ENCODE measurements at places on chromosomes 2 and 18.
A peak's percentile ranks its signal among the peaks of the same experiment; 100 is the strongest.

- no peak for DNase-seq
These were observed 102.3 kb upstream of the ALPP start for GRCh38 chr2:232276084-232276732.

DNA sequence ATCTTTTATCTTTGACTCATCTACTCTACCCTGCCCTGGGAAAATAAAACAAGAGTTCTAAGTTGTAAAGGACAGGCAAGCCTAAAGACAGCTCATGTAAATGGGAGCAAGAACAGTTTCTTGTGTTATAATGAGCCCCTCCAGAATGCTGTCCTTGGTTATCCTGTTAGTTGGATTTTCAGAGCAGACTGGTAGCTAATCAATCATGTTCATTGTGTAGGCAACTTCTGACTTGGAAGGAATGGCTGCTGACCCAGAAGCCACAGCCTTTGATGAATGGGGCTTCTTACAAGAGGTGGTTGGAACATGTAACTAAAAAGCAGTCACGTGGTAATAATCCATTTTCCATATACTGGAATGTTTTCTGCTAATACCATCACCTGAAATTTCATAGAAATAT, 254.2 kb downstream of the AGPS start:
- DNase-seq, result no peak

GRCh38 chr2:24863641-24864040, 56.4 kb downstream of the ADCY3 start:
- DNase-seq, result no peak

DNA sequence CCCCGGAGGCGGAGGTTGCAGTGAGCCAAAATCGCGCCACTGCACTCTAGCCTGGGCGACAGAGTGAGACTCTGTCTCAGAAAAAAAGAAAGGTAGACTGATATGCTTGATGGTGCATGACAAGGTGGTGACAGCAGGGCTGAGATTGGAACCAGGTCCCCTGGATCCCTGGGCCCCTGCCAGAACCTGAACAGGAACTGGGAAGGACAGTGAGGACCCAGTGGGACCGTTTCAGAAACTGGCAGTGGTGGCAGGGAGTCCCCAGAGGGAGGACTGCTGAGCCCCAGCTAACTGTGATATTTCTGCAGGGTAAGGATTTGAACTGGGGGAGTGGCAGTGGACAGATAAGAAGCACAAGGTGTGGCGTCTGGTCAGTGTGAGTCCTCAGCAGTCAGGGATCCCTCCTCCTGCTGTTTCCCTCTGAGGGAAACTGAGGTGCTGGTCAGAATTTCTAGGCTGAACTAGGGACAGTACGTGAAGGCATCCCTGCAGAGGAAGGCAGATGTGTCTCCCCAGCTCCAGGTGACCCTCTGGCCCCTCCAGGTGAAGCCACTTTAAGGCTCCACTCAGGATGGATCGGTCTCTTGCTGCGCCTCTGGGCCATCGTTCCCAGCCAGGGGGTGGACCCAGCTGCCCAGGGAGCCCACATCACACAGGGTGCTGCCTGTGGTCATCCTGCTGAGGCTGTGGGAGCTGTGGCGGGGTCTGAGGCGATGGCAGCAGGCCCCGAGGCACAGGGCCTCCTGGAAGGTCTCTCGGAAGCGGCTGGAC, 5.6 kb downstream of the NMUR1 start:
- DNase-seq, result no peak

DNA sequence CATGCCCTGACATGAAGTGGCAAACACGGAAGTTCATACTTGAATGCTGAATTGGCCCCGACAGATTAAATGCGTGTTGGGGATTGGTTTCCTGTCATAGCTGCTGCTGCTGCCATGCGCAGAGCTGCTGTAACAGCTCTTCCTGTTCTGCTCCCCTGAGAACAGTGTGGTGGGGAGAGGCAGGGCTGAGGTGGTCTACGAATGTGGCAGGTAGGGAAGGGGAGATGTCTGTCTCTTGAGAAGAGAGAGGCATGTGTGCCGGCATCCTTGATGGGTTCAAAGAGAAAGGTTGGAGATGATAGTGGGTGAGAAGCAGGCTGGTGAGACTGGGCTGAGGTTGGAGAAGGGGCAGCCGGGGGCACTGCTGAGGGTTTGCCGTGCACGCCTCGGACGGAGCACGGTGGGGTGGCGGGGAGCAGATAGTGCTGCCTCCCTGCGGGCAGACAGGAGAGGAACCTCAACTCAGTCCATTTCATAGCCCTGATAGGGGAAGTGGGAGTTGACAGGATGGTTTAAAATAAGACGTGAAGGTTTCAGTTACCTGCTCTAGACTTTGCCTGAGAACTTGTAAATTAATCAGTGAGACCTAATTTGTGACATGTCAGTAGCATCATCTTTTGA, 46.1 kb downstream of the TMEM185B start:
- DNase-seq, result peak; percentile 80

GRCh38 chr18:74488864-74489263, 7.3 kb upstream of the CNDP2 start:
- no peak for DNase-seq

DNA sequence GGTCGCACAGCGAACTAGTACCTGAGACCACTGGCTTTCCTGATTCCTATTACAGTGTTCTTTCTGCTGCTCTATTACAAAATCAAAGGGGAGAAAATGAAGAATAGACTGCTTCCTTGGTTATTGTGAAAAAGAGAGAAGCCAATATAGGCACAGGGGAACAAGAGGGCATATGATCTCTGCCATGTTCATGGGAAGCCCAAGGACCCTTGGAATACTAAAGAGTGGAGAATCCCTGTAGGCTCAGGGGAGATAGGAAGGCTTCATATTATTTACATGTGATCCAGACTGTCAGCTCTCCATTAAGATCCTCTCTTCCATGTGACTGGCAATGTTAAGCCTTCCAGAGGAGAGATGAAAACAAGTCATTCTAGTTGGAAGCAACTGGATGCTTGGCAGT, 135.7 kb upstream of the MYCN start:
- DNase-seq, result no peak

GRCh38 chr2:5691221-5691984, 781 bp upstream of the SOX11 start:
- DNase-seq, result no peak

GRCh38 chr18:39519741-39520140, 1954.1 kb upstream of the CELF4 start:
- DNase-seq, result no peak

GRCh38 chr18:51236225-51236624, 38.7 kb upstream of the MEX3C start:
- no peak for DNase-seq

DNA sequence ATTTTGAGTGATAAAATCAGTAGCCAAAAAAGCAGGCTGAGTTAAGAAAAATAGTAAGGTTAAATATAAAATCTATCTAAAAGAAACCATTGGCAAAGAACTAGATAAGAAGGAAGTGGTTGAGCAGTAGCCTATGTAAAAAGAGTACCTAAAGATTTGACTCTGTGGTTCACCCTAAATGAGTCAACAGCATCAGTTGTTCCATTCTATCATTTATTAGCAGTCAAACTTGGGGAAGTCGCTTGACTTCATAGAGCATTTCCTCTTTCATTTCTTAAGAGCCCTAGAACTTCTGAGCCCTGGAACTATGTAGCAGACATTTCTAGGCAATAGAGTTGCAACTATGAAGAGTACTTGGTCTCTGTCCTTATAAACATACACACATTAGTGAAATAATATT, 381.7 kb downstream of the NUP35 start:
- DNase-seq, result no peak

DNA sequence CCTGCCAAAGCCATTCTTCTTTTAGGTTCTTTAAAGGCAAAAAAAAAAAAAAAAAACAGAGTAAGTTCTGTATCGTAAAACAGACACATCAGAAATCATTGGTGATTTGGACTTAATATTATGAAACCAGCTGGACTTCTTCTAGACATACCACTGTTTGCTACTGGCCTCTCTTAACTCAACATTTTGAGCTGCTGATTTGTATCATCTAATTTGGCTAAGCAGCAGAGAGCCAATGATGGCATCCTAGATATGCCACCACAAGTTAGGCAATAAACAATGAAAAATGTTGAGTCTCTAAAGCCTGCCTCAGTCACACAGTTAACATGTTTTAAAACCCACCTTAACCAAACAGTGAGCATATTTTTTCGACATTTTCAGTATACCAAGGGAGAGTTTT, 1034.3 kb upstream of the NXPH2 start:
- DNase-seq, result no peak

All from activated T-cell treated with anti-CD3 and anti-CD28 coated beads, Interleukin-2, amount 50 U/mL, for 1 hour (primary cell).